SJSA1 (cell line): ENCODE measurements at places on chromosomes 5 and 9. TPM values are rescaled to one million over a fixed set of nuclear protein-coding genes. Genes with fewer than 3 reads are reported as not detected.

- peaks cover 20% of the 10 kb centered on the region for H3K4me1 ChIP-seq
These were observed 27.0 kb downstream of the PTGES start for GRCh38 chr9:129725795-129726251.

DNA sequence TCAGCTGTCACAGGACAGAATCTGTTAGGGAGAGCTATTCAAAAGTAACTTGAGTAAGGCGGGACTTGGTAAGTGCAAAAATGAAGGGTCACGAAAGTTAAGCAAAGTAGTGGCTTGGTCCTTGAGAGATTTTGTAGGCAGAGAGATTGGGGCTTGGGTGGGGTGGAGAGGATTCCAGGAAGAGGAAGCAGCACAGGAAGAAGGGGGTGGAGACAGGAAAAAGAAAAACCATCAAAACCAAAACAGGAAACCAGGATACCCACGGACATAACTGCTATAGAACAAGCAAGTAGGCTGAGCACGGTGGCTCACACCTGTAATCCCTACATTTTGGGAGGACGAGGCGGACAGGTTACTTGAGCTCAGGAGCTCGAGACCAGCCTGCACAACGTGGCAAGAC is 3.7 kb downstream of the ROPN1L start:
- peaks cover 19% of the 10 kb centered on the region for H3K4me1 ChIP-seq
- no peak overlapping the region for H3K27ac ChIP-seq
- DNase-seq, result no peak
- no peaks in the 10 kb centered on the region for H3K36me3 ChIP-seq

DNA sequence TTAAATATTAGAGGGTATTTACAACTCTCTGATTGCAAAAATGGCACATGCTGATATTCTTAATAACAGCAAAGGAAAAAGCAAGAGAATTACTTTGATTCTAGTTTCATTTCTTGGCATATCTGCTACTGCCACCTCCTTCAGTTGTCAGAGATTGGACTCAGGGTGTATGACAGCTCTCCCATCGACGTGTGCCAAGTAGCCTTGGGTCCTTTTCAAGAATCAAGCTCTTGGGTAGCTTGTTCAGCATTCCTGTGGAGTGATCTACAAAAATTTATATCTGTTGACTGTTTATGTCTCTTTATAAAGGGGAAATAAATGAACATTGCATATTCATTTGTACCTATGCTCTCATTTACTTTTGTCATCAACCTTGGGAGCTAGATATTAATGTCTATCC is 315.6 kb downstream of the PRR16 start:
- H3K4me3 ChIP-seq, result no peak overlapping the region
- H3K27me3 ChIP-seq, result no peaks in the 10 kb centered on the region
- peaks cover 24% of the 10 kb centered on the region for H3K4me1 ChIP-seq
- H3K27ac ChIP-seq, result peak overlapping the region; percentile 90
- DNase-seq, result peak; percentile 39

- DNase-seq, result no peak
- no peak overlapping the region for H3K4me3 ChIP-seq
- no peaks in the 10 kb centered on the region for H3K36me3 ChIP-seq
- H3K27ac ChIP-seq, result no peak overlapping the region
- H3K4me1 ChIP-seq, result no peaks in the 10 kb centered on the region
- no peaks in the 10 kb centered on the region for H3K27me3 ChIP-seq
These were observed 370.2 kb upstream of the C9orf72 start for GRCh38 chr9:27943501-27943900.

DNA sequence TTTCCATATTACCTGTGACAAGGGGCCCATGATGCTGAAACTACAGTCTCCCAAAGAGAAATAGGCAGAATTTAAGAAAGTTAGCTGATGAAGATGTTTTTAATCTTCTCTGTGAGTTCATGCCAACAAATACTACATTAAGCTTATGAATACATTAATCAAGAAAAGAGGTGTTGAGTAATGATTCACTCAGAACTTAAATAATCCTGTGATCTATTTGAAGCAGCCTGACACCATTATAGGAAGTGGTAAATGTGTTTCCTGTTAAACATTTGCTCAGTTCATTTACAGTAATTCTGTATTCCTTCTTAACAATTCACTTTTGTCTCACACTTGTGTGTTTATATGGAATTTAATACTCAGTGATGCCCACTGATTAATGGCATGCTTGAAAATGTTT is 75.0 kb upstream of the IZUMO3 start:
- no peak overlapping the region for H3K27ac ChIP-seq
- H3K4me1 ChIP-seq, result no peaks in the 10 kb centered on the region
- H3K27me3 ChIP-seq, result no peaks in the 10 kb centered on the region
- no peak overlapping the region for H3K4me3 ChIP-seq
- no peak for DNase-seq
- no peaks in the 10 kb centered on the region for H3K36me3 ChIP-seq

- H3K27me3 ChIP-seq, result no peaks in the 10 kb centered on the region
- H3K36me3 ChIP-seq, result no peaks in the 10 kb centered on the region
- no peak overlapping the region for H3K27ac ChIP-seq
- H3K4me1 ChIP-seq, result no peaks in the 10 kb centered on the region
- DNase-seq, result no peak
- H3K4me3 ChIP-seq, result no peak overlapping the region
These were observed 125.8 kb downstream of the BOD1 start for GRCh38 chr5:173490681-173491080.

DNA sequence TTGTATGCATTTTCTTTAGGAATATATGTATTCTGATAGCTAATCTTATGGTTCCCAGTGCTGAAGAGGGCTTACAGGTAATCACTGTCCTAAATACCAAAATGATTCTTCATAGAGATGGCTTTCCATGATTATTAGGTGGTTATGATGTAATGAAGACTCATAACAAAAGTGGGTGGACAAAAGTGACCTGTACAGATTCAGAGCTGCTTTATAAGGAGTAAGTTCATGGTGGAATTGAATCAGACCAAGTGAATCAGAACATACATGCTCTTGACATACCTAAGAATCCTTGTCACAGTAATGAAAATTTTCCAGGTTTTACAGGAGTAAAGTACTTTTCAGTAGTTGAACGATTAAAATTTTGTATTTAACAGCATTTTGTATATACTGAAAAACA is 105.6 kb downstream of the NIPBL start:
- no peaks in the 10 kb centered on the region for H3K27me3 ChIP-seq
- H3K27ac ChIP-seq, result no peak overlapping the region
- peaks cover 13% of the 10 kb centered on the region for H3K36me3 ChIP-seq
- DNase-seq, result no peak
- peaks cover 16% of the 10 kb centered on the region for H3K4me1 ChIP-seq
- H3K4me3 ChIP-seq, result no peak overlapping the region

DNA sequence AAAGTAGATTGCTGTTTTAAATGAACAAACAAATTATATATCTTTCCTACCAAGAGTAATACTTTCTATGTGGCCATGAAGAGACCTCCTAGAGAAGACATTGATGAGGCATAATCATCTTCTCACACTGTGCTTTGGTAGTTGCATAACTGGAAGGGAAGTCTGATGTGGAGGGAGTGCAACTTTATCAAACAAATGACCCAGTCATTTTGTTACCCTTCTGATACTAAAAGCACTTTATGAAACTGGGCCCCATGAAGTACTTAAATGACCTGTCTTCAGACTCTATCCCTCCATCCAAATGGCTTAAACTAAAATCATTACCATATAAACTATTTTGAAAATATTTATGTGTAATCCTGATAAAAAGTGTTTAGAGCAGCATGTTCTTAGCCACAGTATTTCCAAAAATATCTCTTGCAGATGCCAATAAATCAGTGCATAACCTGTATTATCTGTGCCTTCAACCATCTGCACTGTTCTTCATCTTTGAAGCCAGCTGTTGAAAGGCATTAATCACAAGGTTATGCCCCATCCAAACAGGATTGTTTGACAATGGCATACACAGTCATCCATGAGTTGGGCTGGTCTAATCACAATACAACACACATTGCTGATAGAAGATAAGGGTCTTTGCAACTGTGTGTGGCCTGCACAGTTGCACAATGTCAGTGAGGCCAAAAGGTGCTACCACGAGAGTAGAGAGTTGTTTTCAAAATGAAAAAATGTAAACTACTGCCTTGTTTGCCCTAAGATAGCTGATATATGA is 31.9 kb upstream of the MIER3 start:
- no peak overlapping the region for H3K27ac ChIP-seq
- DNase-seq, result no peak
- no peak overlapping the region for H3K4me3 ChIP-seq
- no peaks in the 10 kb centered on the region for H3K4me1 ChIP-seq

DNA sequence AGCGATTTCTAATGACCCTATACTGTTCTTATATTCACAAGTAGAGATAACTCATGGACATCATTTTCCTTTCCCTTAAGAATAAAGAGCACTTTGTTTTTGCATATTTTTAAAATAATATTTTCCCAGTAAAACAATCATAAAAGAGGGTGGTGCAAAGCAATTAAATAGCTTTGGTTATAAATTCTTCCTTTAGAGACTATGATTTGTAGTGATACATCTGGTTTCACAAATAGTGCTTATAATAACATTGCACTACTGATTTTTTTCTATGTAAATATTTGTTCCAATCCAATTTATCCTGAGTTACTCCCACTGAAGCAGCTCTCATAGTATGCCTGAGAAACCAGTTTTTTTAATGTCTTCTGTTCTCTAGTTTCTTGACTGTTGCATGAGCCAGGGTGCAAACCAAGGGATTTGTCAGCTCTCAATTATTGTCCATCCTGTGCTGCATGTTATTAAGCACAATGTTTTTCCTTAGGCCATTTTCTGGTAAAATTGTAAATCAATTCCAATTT is 74.7 kb downstream of the LURAP1L start:
- no peak overlapping the region for H3K4me3 ChIP-seq
- H3K27ac ChIP-seq, result no peak overlapping the region
- no peaks in the 10 kb centered on the region for H3K27me3 ChIP-seq
- no peaks in the 10 kb centered on the region for H3K4me1 ChIP-seq
- no peak for DNase-seq
- no peaks in the 10 kb centered on the region for H3K36me3 ChIP-seq

- H3K27ac ChIP-seq, result peak overlapping the region; percentile 60
- H3K4me1 ChIP-seq, result peaks cover 56% of the 10 kb centered on the region
- peaks cover 17% of the 10 kb centered on the region for H3K36me3 ChIP-seq
- peak; percentile 70 for DNase-seq
These were observed 22.4 kb downstream of the TRIO start for GRCh38 chr5:14165375-14166106.

GRCh38 chr5:116883875-116884274 is 309.3 kb upstream of the SEMA6A start:
- DNase-seq, result no peak
- H3K27me3 ChIP-seq, result no peaks in the 10 kb centered on the region
- H3K4me1 ChIP-seq, result no peaks in the 10 kb centered on the region
- H3K4me3 ChIP-seq, result no peak overlapping the region
- no peak overlapping the region for H3K27ac ChIP-seq

- H3K27me3 ChIP-seq, result no peaks in the 10 kb centered on the region; the same call in 1 of the 2 replicates
- H3K4me1 ChIP-seq, result no peaks in the 10 kb centered on the region
- no peaks in the 10 kb centered on the region for H3K36me3 ChIP-seq
- no peak overlapping the region for H3K27ac ChIP-seq
- H3K4me3 ChIP-seq, result no peak overlapping the region
- no peak for DNase-seq
These were observed 111.6 kb downstream of the CTNND2 start for GRCh38 chr5:11792621-11793020.

DNA sequence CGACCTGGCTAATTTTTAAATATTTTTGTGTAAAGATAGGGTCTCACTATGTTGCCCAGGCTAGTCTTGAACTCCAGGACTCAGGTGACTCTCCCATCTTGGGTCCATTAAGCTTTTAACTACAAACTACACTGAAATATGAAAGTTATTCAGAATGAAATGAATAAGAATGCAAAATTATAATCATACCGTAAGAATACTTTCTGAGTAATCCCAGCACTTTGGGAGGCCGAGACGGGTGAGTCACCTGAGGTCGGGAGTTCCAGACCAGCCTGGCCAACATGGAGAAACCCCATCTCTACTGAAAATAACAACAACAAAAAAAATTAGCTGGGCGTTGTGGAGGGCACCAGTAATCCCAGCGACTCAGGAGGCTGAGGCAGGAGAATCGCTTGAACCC is 1.1 kb upstream of the ORM1 start:
- no peak overlapping the region; the same call in 1 of the 2 replicates for H3K27ac ChIP-seq
- H3K27me3 ChIP-seq, result no peaks in the 10 kb centered on the region
- no peak overlapping the region for H3K4me3 ChIP-seq
- peak; percentile 43 for DNase-seq
- no peaks in the 10 kb centered on the region for H3K36me3 ChIP-seq

GRCh38 chr9:115673599-115673998 is 480.0 kb upstream of the PAPPA start:
- no peak overlapping the region; the same call in 1 of the 2 replicates for H3K4me3 ChIP-seq
- peak overlapping the region; percentile 99 for H3K27ac ChIP-seq
- H3K4me1 ChIP-seq, result peaks cover 52% of the 10 kb centered on the region
- no peaks in the 10 kb centered on the region for H3K36me3 ChIP-seq
- no peak for DNase-seq
- no peaks in the 10 kb centered on the region for H3K27me3 ChIP-seq

GRCh38 chr5:67969631-67970030 is 245.9 kb upstream of the PIK3R1 start:
- no peak for DNase-seq
- H3K4me1 ChIP-seq, result no peaks in the 10 kb centered on the region
- no peak overlapping the region for H3K4me3 ChIP-seq
- H3K27ac ChIP-seq, result no peak overlapping the region

GRCh38 chr5:151159649-151160373 is 2.2 kb upstream of the ANXA6 start:
- no peak overlapping the region for H3K4me3 ChIP-seq
- no peak overlapping the region for H3K27ac ChIP-seq
- H3K4me1 ChIP-seq, result peaks cover 30% of the 10 kb centered on the region
- H3K27me3 ChIP-seq, result no peaks in the 10 kb centered on the region

- H3K4me1 ChIP-seq, result no peaks in the 10 kb centered on the region
- peak; percentile 22 for DNase-seq
- H3K36me3 ChIP-seq, result no peaks in the 10 kb centered on the region
- no peak overlapping the region for H3K4me3 ChIP-seq
- H3K27ac ChIP-seq, result no peak overlapping the region
These were observed 405.5 kb downstream of the KIF4B start for GRCh38 chr5:155418960-155419579.

- H3K4me3 ChIP-seq, result no peak overlapping the region
- H3K27me3 ChIP-seq, result no peaks in the 10 kb centered on the region
- H3K4me1 ChIP-seq, result no peaks in the 10 kb centered on the region
- no peak overlapping the region for H3K27ac ChIP-seq
- H3K36me3 ChIP-seq, result no peaks in the 10 kb centered on the region
- DNase-seq, result no peak
These were observed 77.8 kb upstream of the SHISAL2B start for GRCh38 chr5:64612344-64612961.

DNA sequence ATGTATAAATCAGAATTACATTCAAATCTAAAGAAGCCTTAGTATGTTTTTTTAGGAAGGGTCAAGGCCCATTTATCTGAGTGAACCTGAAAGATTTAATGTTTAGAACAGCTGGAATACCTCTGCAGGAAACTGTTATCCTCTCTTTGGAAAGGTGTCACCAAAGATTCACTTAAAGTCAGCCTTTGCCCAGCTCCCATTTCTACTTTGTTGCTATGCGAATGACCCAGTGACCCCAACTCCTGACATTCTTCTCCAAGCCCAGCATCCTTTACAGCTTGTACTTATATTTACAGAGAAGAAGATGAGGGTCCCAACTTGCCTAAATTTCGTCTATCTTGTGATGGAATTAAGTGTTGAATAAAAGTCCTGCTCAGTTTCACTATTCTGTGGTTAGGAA is 1198.6 kb downstream of the CDH12 start:
- no peak overlapping the region for H3K4me3 ChIP-seq
- no peaks in the 10 kb centered on the region for H3K27me3 ChIP-seq
- no peaks in the 10 kb centered on the region for H3K4me1 ChIP-seq
- DNase-seq, result no peak
- no peaks in the 10 kb centered on the region for H3K36me3 ChIP-seq

DMRT3 gene
- not detected in 2 replicates for total RNA-seq

IL3 gene
- not detected in 2 replicates for total RNA-seq

TRIM7 gene
- 28.0 and 45.2 TPM in 2 replicates for total RNA-seq

SLC1A1 gene
- total RNA-seq, result 1.3 and 3.9 TPM in 2 replicates

NREP gene
- 51.5 and 69.3 TPM in 2 replicates for total RNA-seq

DCTN4 gene
- total RNA-seq, result 38.7 and 63.4 TPM in 2 replicates

BAG1 gene
- 25.0 and 39.4 TPM in 2 replicates for total RNA-seq
